ENCODE measurements at places on chromosomes 7 and 10.

- no peak for DNase-seq
Observed at GRCh38 chr10:102230264-102230860, 4.3 kb downstream of the ELOVL3 start.

GRCh38 chr7:150826061-150826849, 25.7 kb downstream of the TMEM176A start:
- no peak for DNase-seq

DNA sequence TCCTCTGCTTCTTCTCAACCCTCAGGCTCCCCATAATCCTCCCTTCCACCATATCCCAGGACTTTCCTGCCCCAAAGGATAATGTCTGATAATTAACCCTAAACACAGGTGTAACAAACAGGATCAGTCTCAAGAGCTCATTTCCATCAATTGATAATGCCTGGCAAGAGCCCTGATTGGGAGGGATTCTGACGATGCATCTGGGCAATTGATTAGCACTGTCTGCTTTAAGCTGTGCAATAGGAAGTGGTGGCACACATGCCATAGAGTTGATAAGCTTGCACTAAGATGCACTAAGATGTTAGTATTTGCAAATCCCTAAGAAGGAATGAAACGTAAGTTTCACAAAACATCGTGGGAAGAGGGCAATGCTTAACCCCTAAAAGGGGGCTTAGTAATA, 27.4 kb upstream of the EGR2 start:
- DNase-seq, result no peak

DNA sequence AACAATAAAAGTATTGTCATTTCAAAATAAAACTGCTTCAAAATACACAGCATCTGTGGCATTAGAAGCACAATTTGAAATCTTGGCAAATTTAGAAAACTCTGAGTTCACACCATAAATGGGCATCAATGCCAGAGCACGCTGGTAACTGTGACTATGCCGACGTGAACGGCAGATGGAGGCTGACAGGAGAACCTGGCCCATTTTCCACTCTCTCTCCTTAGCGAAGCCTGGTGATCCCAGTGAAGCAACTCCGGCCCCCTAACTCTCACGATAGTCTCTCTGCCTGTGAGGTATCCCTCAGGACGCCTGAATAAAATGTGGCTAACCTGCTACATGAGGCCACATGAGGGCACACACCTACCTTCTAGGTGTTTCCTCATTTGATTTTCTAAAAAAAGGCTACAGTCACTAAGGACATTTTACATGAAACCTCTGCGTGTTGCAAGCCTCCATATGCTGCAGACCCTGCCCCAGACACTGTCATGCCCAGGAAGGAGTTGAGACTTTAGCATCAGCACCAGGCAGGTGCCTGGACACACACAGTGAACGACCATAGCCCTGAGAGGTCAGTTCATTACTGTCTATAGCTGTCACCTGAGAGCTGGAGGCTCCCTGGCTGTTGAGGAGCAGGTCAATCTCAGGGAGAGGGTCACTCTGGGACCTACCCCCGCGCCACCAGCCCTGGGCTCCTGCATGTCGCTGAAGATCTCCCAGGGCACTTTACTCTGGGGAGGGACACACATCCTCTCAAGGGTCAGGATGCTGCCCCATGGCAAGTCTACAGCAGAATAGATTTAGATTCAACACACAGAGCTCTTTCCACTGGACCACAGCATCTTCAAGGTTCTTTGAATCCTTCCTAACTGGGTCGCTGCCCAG, 62.9 kb upstream of the CAMK2B start:
- no peak for DNase-seq

DNA sequence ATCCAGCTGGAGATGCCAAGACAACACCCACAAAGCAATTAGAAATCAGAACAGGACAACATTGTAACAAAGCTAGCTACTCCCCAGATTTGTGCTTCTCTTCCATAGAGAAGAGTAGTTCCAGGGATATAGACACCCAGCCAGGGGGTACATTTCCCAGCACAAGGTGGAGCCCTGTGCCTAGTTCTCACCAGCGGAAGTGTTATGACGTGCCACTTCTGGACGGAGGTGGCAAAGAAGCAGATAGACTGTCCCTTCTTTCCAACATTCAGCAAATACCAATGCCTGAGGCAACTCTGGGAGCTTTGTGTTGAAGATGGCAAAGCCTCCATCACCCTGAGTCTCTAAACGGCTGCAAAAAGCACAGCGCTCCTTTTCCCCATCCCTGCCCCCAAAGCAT, 23.4 kb upstream of the GSAP start:
- DNase-seq, result no peak

GRCh38 chr10:126561294-126561920, 109.1 kb downstream of the C10orf90 start:
- DNase-seq, result no peak

- no peak for DNase-seq
Observed at GRCh38 chr7:101921061-101921460, 103.6 kb downstream of the CUX1 start.

DNA sequence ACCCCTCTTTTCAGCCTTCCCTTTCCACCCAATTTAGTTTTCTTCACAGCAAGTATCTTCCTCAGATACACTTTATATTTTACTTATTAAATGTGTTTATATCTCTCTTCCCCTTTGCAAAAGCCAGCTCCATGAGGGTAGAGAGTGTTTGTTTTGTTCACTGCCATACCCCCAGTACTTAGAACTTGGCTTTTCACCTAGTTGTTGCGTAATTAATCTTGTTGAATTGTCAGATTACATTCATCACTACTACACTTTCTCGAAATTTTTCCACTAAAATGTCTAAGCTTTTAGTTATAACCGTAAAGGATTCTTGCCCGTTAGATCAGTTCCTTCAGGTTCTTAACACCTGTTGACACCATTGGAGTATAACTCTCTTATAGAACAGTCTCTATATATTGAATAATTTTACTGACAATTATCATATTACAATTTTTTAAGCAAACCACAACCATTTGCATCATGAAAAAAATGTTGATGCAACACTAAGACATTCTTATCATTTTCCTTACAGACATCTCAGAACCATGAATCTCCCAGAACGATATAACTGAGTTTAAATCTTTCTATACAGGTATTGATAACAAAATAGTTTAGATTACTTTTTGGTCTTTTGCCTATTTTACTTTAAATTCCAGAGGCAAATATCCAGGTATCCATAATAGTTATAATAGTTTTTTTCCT, 29.9 kb downstream of the VWDE start:
- DNase-seq, result no peak

DNA sequence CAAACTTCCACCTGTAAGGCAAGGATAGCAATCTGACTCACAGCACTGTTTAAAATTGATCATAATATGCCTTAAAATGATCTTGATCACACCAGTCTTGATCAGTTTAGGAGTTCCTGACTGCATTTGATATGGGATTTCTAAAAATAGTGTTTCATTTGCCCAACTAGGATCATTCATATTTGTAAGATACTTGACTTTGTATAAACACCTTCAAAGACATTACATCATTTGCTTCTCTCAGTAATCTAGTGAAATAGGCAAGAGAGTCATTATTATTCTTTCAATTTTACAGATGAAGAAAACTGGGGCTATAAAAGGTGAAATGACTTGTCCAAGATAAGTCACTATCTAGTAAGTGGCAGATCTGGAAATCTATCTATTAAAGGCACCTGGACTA, 521.1 kb downstream of the GATA3 start:
- no peak for DNase-seq

DNA sequence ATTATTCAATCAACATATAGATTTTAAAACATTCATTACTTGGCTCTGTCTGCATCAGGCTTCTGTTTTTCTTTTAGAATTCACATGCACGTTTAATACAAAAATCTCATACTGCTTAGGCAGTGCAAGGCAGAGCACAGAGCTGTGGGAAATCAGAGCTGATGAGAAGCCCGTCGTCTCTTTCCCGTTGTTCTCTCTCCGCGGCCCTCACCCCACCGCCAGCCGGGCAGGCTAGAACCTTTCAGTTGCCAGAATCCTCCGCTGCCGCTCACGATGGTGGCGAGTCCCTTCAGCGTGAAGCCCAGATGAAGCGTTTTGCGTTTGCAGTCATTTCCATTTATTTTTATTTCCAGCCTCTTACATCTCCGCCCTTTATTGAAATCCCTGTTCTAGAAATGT, 648.2 kb downstream of the SDK1 start:
- no peak for DNase-seq

DNA sequence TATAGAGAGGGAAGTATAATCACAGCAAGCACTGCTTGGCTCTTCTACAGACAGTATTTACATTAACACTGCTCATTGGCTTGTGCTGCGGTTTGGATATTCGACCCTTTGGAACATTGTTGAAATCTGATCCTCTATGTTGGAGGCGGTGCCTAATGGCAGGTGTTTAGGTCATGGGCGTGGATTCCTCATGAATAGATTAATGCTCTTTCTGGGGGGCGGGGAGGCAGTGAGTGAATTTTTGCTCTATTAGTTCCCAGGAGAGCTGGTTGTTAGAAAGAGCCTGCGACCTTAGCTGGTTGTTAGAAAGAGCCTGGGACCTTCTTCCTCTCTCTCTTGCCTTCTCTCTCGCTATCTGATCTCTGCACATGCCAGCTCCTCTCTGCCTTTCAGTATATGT, 77.3 kb upstream of the SVIL start:
- no peak for DNase-seq

DNA sequence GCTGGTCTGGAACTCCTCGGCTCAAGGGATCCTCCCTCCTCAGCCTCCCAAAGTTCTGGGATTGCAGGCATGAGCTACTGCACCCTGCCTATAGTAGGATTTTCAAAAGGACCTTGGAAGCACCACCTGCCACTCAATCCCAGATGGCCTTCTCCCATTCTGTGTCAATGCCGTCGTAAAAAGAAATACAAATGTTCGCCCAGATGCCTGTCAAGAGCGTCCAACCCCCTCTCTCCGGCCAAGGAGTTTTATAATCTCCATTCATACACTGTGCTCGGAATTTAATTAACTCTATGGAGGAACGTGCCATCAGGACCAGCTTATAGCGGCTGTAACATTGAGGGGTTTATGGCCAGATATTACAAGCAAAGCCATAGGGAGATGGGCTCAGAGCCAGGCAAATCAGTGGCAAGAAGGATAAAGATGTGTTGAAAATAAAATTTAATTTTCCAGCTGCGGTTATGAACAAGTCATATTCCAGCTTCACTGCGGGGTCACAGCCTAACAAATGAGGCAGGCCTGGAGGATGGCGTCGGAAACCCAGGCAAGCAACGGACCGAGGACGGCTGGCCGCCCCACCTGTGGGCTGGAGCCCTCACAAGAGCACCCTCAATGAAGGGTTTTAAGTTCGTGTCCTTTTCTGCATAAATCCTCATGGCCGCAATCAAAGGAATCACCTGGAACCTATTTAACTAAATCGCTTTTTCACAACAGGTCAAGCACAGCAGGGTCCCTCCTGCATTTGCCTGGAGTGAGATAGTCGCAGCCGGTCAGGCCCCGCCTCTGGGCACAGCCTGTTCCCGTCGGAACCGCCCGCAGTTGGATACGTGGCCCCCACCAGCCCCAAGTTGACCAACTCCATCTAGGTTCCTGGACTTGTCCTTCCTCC, 374.5 kb upstream of the FOXK1 start:
- DNase-seq, result no peak

DNA sequence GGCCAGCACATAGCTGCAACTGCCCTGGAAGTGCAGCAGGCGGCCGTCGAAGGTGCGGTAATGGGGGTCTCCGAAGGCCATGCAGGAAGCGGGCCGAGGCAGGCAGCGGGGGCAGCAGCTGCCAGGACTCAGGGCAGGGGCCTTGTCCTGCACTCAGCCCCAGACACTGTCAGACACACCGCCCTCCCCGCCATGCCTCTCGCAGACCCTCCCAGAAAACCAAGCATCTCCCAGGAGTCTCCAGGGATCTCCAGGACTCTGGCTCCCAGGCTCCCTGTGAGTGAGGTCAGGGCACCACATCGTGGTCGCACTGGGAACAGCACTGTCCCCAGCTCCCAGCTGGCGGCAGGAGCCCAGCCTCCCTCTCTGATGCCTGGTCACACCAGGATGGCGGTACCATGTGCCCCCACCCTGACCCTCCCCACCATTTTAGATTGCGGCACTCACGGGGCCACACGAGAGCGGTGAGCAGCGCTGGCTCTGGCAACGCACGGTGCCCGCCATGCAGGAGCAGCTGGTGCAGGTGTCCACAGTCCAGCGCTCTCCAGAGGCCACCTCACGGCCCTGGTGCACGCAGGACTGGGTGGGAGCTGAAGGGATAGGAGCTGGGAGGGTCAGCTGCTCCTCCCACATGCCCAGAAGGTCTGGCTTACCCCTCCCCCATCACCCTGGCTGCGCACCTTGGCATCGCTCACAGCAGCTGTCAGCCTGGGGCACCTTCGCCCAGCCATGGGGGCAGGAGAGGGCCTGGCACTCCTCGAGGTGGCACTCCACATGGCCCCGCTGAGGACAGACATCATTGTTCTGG, 17.5 kb downstream of the ATP6V1F start:
- DNase-seq, result no peak

GRCh38 chr7:143323653-143324052, 7.7 kb downstream of the CLCN1 start:
- no peak for DNase-seq

DNA sequence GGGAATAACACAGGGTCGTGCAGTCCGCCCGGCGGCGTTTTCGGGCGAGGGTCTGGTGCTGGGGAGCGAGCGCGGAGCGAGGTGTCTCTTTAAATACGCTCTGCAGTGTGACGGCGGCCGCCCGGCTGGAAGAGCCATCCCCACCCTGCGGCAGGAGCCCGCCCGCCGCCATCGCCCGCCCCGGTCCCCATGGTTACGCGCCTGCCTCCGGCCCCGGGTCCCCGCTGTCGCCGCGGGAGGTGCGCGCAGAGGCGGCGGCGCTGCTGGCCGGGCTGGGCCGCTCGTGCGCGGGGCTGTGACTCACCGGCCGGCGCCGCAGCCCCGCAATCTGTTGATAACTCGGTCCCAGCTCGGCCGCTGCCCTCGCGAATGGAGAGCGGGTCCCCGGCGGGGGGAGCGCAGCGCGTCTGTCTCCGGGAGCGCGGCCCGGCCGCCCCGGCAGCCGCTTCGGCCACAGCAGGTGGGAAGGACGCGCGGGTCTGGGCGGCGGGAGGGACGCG, at the start of gene ADGRA1:
ADGRA1 (plus strand) TSS at position 246 of the 500 bp plus-strand sequence. CDS start 986 bp downstream, outside the sequence.
- DNase-seq, result no peak

DNA sequence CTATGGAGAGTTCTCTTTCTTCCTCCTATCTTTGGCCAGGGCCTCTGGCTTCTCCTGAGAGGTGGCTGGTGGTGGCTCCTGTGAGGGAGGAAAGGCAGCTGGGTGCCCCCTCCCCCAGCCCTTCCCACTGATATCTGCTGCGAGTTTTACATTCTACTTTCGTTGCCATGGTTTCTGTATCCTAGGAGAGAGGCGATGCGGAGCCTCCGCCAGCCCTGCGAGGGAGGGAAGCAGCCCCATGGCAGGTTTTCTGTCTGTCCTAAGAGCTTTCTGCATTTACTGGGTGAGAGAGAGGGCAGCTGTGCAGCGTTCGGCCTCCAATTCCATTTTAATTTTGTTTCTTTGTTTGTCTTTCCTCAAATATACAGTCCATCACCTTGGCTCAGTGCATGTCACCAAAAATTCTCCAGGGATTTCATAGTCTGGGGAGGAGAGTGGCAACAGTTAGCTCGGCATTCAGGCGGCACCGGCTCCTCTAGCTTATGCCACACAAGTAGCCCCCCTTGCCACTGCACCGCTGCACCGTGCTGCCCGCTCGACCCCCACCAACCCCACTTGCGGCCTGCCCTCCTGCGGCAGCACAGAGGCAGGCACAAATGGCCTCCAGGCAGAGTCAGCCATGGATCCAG, 20.4 kb downstream of the DNAJB12 start:
- DNase-seq, result no peak

GRCh38 chr7:16065939-16066338, 355.4 kb downstream of the CRPPA start:
- no peak for DNase-seq

Data from stimulated activated CD4-positive, alpha-beta T cell treated with anti-CD3 and anti-CD28 coated beads, Interleukin-1b, Interleukin-23, amount 100 ng/mL, for 1 hour (primary cell).